ENCODE measurements at places on chromosomes 2 and 18.

DNA sequence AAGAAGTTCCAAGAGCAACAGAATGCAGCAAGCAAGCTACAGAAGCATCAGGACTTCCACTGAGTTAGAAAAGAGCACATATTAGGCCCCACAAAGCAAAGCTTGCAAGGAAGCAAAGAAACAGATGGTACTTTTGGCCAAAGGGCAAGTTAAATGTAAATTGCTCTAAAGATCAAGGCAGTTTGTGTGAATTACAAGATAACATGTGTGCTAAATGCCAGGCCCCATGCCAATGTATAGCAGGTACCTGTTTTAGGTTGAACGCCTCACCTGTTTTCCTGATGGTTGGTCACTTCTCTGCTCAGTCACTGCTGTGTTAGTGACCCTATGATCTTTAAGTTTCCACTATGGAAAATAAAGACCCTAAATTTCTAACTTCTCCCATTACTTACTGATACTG lies 606.5 kb upstream of the GYPC start:
- DNase-seq, result no peak

- DNase-seq, result no peak
Observed at GRCh38 chr2:62578803-62579640, 73.0 kb upstream of the TMEM17 start.

DNA sequence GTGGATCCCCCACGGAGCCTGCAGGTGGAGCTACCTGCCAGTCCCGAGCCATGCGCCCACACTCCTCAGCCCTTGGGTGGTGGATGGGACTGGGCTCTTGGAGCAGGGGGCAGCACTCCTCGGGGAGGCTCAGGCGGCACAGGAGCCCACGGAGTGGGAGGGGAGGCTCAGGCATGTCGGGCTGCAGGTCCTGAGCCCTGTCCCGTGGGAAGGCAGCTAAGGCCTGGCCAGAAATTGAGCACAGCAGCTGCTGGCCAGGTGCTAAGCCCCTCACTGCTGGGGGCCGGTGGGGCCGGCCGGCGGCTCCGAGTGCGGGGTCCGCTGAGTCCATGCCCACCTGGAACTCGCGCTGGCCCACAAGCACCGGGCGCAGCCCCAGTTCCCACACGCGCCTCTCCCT lies 91.7 kb upstream of the ACVR1 start:
- DNase-seq, result no peak

DNA sequence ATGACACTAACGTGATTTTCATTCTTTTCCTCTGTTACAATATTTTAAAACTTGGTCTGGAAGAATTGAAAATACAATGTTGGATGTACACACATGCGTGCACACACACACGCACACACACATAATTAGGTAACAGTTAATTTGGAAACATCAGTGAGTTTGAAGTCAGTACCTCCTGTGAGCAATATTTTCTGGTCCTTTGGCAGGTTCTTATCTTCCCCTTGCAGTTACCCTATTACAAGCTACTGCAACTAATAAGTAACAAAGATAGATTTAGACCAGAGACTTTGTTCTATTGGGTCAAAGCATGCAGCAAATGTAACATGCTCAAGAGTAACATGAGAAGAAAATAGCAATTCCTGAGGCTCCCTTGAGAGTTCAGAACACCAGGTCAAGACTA lies 73.3 kb downstream of the ZNF385B start:
- DNase-seq, result no peak

DNA sequence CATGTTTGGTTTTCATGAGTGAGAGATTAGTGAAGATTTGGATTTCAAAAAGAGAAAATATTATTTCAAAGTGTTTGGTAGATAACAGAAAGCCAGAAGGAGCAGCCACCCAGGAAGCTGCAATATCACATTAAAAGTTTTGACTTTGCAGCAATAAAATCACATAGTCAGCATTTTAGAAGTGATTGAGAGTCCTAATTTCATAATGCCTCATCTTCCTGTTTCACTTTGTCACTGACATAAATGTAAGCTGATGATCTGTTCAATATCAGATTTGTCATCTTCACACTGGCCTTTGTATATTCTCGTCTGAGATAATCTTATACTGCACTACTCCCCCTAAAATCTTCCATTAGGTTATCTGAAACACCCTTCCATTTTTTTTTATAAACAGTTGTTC lies 690.5 kb downstream of the ADCYAP1 start:
- no peak for DNase-seq

DNA sequence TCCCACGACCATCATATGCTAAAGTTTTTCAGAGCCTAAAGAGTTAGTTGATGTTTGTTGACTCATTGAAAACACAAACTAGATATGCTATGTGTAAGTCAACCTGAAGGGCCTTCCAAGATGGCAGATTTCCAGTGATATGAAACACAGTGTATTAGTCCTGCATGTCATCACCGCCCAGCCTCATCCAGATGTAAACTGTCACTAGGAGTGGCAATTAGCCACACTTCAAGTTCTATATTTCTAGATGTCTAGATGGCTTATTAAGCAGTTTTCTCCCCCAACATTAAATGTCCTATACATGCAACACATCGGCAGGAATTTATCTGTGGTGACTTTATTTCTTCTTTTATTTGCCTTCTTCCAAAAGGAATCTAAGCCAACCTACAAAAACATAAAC lies 444.1 kb upstream of the SMIM21 start:
- no peak for DNase-seq

Measured in cortex of kidney (tissue), 1 donor.